RKO (cell line): ENCODE measurements at places on chromosomes 16 and 17.
A peak's percentile ranks its signal among the peaks of the same experiment; 100 is the strongest.

DNA sequence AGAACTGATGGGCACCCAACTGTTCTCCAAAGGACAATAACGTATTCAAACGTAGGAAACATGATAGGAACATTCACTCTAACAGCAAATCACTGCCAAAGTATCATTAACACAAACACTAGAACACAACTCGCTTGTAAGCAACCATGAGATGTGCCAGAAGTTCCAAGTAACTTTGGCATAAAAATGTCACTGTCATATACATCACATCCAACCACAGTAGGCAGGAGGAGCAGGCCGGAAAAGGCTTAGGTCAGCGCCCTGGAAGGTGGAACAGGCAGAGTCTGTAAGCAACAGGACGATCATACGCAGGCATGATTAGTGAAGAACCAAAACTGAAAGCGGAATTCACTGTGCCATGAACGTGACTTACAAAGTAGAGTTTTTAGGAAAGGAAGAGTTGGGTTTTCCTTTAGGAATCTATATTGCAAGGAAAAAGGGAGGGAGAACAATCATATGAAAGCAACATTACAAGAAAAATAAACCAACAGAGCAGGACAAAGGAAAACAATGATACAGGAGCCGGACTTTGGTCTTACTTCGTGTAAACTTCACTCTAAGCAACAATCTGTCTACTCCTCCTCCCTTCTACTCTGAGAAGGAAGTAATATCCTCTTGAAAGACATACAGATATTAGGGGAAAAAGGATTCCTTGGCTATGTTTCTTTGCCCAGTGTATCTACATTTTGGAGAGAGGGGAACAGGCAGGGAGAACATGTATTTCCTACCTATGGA is 52.3 kb downstream of the YWHAE start:
- DNase-seq: no peak

GRCh38 chr16:2486645-2487516 is 12.0 kb downstream of the TBC1D24 start:
- DNase-seq: no peak

GRCh38 chr16:48562475-48562874 is 47.5 kb downstream of the N4BP1 start:
- no peak for DNase-seq

- DNase-seq: no peak
Measured at GRCh38 chr17:67433248-67433924, 56.3 kb downstream of the PITPNC1 start.

DNA sequence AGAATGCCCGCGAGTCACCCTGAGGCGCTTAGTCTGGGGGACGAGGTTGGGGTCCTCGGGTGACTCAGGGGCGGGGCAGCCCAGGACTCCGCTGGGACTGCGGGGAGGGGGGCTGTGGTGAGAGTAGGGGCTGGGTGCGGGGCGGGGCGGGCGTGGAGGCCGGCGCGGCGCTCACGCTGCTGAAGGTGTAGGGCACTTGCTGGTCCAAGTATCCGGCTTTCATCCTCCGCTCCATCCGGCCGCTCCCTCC is 832 bp downstream of the ETV4 start:
- no peak for DNase-seq

DNA sequence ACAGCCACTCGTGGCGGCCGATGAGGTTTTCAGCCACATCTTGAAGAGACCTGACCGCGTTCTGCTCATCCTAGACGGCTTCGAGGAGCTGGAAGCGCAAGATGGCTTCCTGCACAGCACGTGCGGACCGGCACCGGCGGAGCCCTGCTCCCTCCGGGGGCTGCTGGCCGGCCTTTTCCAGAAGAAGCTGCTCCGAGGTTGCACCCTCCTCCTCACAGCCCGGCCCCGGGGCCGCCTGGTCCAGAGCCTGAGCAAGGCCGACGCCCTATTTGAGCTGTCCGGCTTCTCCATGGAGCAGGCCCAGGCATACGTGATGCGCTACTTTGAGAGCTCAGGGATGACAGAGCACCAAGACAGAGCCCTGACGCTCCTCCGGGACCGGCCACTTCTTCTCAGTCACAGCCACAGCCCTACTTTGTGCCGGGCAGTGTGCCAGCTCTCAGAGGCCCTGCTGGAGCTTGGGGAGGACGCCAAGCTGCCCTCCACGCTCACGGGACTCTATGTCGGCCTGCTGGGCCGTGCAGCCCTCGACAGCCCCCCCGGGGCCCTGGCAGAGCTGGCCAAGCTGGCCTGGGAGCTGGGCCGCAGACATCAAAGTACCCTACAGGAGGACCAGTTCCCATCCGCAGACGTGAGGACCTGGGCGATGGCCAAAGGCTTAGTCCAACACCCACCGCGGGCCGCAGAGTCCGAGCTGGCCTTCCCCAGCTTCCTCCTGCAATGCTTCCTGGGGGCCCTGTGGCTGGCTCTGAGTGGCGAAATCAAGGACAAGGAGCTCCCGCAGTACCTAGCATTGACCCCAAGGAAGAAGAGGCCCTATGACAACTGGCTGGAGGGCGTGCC is 30.1 kb downstream of the CIITA start:
- no peak for DNase-seq

DNA sequence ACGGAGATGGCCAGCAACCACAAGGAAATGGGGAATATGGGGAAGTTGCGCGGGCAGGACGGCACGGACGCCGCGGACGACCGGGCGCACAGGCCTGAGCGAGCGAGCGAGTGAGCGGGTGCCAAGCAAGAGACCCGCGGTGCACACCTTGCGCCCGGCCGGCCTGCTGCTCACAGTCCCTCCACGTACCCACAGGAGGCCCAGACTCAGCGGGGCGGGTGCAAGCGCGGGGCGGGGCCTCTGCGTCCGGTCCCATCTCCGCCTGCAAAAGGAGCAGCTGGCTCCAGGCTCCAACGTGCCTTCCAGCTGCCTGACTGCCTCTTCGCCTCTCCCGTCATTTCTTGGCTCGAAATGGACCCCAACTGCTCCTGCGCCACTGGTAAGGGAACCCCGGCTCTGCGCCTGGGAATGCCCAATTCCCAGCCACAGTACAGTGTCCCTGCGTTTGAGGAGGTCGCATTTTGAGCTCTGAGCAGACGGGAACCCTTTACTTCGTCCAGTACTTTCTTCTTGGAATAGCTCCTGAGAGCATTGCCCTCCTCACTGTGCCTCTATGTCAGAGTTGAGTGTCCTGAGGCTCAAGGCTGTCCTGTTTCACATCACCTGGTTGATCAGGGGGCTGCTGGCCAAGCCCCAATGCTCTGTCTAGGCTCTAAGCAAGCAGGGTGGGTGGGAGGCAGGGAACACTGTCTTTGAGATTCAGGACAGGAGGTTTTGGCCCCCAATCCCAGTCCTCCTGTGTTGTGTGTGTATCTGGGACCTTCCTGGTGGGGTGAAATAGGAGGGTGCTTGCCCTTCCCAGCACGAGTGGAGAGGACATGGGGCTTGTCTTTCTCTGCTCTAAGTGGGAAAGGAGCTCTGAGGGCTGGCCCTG is 8.1 kb upstream of the MT1E start:
- peak; percentile 84 for DNase-seq

DNA sequence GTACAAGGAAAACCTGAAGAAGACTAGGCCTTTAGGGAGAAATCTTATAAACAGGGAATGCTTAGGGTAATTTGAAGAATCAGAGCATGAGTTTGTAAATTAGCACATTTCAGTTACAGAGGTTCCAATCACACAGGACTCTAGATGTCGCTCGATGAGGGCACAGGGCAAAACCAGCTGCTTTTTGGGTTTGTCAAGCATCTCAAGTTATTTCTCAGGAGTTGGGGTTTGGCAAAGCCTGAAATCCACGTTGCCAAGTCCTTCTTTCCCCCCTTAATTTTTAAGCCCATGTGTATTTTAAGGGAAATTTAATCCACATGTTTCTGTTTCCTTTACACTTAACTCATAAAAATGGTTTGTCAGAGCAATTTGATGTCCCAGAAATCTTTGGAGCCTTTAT is 146.9 kb downstream of the ANKFN1 start:
- DNase-seq: no peak

DNA sequence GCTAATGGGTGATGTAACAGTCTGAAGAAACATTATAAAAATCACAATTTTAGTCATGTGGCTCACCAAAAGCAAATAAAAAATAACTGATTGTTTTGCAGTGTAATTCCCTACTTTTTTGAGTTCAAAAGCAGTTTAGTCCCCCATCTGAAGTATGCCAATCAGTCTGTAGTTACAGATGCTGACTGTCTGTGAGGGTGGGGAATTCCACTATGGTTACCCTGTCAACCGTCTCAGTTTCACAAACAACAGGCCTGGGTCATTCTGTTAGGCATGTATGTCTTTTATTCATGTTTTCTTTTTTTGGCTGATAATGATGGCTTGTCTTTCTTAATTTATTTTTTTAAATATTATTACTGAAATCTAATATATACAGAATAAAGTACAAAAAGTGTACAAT is 69.3 kb downstream of the STXBP4 start:
- DNase-seq: no peak

DNA sequence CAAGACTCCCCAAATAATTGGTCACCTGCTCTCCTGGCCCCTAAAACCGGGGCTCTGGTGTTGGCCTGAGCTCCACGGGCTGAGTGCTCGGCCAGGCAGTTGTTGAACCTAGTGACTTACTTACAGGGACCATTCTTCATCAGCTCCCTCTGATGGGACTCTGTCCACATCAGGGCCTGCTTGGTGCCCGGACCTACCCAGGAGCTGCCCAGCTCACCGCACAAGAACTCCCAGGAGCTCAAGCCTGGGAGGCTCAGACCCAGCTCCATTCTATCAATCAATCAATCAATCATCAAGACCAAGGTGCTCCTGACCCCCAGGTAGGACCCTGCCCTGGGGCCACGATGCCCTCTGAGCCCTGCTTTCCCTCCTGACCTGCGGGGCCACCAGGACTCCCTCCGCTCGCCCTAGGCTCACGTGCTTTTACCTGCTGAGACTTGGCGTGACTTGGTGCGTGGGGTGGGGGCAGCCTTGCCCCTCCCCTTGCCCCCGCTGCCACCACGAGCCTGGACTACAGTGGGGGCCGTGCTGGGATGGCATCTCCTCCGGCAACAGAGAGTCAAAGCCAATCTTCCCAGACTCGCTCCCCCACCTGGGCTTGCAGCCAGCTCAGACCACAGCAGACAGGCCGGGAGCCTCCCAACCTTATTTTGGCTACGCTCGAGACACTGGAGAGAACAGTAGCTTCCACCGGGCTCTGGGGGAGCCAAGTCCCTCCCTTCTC is 15.7 kb downstream of the IL34 start:
- no peak for DNase-seq

DNA sequence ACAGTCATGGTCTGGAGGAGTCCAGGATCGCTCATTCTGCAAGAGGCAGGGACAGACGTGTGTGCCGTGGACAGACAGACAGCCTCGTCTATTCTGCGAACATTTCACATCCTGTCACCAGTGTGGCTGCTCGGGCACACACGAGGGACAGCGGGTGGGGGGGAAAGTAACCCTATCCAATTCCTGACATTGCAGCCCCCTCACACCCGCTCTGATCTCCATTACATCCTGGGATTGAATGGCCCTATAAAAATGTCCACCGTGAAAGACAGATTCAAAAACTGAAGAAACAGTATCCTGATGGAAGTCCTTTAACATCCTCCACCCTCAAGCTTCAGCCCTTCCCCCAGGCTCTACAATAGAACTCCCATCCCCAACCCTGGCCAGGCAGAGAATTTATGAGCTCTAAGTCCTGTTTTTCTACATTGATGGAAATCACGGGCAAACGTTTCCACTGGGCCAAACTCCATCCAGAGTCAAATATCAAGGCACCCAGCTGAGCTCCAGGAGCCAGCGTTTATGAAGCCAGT is 39.4 kb downstream of the HS3ST3A1 start:
- DNase-seq: peak; percentile 82

DNA sequence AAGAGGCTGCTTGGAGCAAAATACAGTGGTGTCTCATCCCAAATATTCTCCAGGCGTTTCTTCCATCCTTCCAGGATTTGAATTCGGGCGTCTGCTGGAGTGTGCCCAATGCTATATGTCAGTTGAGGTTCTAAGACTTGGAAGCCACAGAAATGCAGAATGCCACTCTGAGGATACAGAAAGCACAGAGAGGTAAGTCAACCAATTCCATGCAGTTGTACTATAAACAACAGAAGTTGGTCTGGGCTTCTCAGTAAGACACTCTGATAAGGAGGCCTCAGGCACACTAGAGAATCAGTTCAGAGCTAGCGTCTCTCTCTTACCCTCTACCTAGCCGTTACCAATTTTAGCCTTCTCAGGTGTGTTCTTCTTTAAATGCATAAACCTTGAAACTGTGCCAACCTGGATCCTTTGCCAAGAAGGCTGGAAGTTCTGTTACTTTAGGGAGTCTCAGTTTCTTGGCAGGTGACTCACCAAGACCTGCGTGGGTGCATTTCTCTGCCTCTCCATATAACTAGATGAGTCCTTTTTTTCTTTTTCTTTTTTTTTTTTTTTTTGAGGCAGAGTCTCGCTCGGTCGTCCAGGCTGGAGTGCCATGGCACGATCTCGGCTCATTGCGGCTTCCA is 15.1 kb downstream of the NQO1 start:
- DNase-seq: peak; percentile 46

GRCh38 chr17:1126801-1127550 is 52.8 kb downstream of the ABR start:
- no peak for DNase-seq

GRCh38 chr17:20133517-20133916 is 124.4 kb downstream of the SPECC1 start:
- DNase-seq: no peak

- DNase-seq: no peak
Measured at GRCh38 chr16:1430759-1431496, at the start of gene PERCC1. PERCC1 (plus strand) TSS chr16:1431078; CDS start chr16:1432594, 1,516 bp downstream.

- DNase-seq: no peak
Measured at GRCh38 chr17:3641717-3642486, 5.3 kb downstream of the CTNS start.

DNA sequence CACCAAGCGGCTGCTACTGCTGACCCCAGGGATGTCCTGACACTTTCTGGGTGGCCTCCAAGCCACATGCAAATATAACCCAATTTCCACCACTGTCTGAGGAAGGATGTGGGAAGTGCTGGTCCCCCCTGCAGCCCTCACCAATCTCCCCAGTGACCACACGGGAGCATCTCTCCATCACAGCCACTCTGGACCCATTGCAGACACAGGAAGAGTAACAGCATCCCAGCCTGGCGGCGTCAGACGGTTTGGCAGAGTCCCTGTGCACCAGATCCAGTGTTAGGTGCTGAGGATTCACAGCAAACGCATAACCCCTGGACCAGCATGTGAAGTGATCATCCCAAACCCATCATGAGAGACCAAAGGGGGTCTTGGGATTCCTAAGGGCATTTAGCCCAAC is 163.7 kb upstream of the TNRC6C start:
- no peak for DNase-seq

DNA sequence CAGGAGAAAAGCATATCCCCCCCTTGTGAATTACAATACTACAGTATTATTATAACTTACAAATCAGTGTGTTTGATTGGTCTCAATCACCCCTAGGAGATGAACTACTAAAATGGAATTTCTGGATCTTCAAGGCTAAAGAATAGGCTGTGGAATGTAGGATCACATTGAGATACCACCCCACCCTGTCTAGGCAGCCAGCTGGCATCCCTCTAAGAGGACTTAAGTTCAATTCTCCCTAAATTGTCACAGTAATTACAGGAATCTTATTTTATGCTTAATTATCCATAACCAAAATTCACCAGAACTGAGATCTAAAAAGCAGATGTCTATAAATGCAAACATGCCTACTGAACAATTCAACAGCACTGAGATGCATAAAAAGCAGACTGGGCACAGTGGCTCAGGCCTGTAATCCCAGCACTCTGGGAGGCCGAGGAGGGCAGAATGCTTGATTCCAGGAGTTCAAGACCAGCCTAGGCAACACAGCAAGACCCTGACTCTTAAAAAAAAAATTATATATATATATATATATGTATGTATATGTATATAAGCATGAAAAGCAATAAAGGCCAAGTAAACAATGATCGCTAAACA is 12.0 kb downstream of the AP1G1 start:
- DNase-seq: no peak
